Activated CD8-positive, alpha-beta T cell treated with anti-CD3 and anti-CD28 coated beads for 36 hours (primary cell): ENCODE measurements at places on chromosomes 5 and 9.

GRCh38 chr9:101465326-101465915, 29.8 kb upstream of the ALDOB start:
- peak; percentile 16 for DNase-seq

GRCh38 chr5:1448511-1449011, 3.3 kb upstream of the SLC6A3 start:
- DNase-seq = peak; percentile 54

GRCh38 chr5:72108202-72109061, 1.2 kb downstream of the MAP1B start:
- DNase-seq = peak; percentile 14

DNA sequence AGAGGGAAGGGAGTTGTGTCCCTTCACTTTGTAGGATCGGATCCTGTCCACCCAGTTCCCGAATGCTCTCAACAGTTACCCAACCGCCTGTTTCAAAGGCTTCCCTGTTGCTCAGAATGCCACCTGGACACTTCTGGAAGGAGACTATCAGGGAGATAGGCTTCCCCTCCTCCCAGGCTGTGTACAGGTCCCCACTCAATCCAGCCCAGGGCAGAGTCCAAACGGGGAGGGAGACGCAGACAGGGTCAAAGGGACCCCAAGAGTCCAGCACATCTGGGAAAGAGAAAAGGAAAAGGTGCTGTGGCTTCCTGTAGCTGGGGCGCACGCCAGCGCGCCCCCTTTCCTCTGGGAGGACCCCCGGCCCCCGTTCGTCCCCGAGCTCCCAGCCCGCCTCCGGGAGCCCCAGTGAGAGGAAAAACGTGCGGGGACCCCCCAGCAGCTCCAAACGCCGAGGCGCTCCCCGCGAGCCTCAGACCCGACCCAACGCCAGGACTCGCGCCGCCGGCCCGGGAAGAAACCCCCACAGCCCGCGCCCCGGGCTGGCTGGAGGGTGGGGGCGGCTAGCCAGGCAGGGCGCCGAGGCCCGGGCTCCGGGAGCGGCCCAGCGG, 640 bp downstream of the SURF4 start:
- DNase-seq = peak; percentile 32

DNA sequence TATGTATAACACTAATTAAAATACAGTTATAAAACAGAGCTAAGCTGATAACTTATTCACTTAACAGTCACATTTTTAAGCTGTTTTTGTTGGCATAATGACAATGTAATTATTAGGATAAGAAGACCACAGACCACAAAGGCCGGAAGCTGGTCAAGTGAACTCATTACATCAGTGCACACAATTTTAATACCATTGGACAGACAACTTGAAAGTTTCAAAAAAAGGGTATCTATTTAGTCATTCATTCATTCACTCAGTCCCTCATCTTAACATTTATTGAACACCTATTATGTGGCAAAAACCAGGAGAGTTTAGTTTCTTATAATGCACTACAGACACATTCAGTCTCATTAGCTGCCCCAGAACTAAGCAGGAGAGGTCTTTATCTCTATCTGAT, 11.6 kb downstream of the ERP44 start:
- no peak for DNase-seq

- no peak for DNase-seq
Measured at GRCh38 chr9:6764523-6764922, 6.8 kb downstream of the KDM4C start.

DNA sequence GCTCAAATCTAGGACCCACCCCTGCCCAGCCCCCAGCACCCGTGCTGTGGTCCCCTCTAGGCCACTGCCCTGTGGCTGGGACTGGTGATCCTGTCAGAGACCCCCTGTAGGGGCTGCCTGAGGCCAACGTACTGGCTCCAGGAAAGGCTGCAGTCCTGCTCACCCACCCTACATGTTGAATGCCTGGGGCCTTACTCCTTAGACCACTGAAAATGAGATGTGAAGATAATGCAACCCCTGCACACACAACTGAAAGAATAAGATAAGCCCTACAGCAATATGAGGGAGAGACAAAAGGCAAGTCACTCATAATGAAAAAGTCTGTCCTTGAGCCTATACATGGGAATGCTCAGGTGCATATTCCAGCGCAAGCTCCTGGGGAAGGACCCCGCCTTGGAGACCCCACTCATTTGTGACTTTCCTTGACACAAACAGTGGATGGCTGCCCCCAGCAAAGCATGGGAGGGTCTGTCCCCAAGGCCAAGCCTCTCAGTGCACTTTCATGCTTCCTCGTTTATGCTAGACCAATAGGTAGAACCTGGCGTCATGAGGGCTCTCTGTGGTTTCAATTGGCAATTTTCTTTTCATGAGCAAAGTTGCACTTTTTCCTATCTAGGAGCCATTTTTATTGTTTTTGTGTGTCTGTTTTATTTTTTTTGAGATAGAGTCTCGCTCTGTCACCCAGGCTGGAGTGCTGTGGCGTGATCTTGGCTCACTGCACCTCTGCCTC, 12.5 kb upstream of the WNK2 start:
- DNase-seq = no peak

GRCh38 chr5:54717870-54718269, 200.3 kb downstream of the SNX18 start:
- peak; percentile 49 for DNase-seq

- peak; percentile 67 for DNase-seq
Measured at GRCh38 chr5:7745882-7746610, 104.9 kb downstream of the CFAP90 start.

DNA sequence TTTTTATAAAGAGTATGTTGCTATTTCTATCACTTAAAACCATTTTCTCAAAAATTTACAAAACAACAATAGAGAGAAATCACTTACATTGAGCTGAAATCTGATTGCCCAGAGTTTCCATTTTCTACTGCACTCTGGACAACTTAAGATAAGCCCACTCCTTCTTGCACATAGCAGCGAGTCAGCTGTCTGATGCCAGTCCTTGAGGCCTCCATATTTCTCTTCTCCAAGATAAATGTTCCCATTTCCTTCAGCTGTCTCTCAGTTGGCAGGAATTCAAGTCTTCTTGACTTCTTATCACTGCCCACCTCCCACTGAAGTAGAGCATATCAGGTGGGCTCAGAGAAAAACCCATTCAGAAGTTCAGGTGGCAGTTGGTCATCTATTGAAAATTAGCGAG, 78.5 kb upstream of the PIP5K1B start:
- no peak for DNase-seq

DNA sequence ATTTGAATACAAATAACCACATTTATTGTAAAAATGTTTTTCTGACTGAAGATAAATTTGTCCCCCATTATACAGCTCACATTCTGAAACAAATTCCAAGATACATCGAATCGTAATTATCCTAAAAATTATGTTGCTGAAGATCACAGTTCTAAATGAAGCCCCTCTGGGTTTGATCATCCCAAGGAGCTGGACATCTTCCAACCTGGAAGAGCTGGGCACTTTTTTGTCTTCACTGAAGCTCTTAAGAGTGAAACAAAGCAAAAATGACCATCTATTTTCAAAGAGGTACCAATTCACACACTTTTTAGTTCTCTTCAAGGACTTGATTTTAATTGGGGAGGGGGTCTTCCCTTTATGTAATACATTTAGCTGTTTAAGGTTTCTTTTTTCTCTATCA, 5.5 kb downstream of the CTNND2 start:
- DNase-seq = no peak

GRCh38 chr9:8879284-8879683, 1079.7 kb upstream of the DMAC1 start:
- DNase-seq = no peak

GRCh38 chr9:83198371-83198770, 135.4 kb upstream of the RASEF start:
- DNase-seq = no peak

DNA sequence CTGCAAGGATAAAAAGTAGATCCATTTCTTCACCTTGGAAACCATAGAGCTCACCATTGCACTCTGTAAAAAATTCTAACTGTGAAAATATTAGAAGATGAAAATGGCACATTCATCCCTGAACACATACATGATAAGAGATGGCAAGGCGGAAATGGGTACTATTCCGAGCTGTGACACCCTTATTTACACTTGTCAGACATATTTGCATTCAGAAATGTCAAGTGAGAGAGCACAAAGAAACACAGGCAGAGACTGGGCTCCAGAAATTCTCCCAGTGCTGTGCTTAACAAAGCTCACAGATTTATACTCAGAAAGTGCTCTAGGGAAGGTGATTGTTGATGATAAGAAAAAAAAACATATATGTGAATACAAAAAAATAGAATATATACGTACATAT, 170.3 kb upstream of the PUM3 start:
- no peak for DNase-seq

- no peak for DNase-seq
Measured at GRCh38 chr5:158464383-158464782, 605.4 kb upstream of the CLINT1 start.
